ENCODE measurements at places on chromosomes 13 and 19.

- DNase-seq = no peak
Observed at GRCh38 chr19:50969413-50969760, at the start of gene KLK6. KLK6 (minus strand) TSS chr19:50969591; CDS start chr19:50968104, 1,487 bp downstream.

- no peak for DNase-seq
Observed at GRCh38 chr13:59088716-59089115, 1075.0 kb downstream of the DIAPH3 start.

DNA sequence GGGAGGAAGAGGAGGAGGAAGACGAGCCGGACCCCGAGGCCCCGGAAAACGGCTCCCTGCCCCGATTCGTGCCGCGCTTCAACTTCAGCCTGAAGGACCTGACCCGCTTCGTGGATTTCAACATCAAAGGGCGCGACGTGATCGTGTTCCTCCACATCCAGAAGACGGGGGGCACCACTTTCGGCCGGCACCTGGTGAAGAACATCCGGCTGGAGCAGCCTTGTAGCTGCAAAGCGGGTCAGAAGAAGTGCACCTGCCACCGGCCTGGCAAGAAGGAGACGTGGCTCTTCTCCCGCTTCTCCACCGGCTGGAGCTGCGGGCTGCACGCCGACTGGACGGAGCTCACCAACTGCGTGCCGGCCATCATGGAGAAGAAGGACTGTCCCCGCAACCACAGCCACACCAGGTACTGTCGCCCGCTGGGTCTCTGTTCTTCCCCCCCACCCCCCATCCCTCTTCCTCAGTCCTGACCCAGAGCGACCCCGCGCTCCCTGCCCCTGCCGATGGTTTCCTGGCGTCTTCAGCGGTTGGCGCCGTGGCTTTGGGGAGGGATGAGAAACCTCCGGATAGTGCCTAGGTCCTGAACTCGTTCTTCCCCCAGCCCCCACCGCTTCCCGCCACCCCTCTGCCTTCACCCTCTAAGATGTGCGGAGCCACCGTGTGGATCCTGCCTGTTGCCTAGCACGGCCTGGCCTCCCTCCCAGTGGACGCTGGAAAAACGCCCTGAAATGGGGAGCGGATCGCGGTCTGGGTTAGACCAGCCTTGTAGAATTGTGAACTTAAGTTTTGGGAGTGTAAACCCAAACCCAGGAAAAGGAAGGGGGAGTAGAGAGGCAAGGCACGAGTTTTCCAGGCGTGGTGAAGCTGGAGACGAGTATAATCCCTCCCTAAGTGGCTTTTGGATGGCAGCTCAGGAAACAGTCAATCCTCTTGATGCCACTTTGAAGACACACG lies 1.5 kb downstream of the HS6ST3 start:
- no peak for DNase-seq

DNA sequence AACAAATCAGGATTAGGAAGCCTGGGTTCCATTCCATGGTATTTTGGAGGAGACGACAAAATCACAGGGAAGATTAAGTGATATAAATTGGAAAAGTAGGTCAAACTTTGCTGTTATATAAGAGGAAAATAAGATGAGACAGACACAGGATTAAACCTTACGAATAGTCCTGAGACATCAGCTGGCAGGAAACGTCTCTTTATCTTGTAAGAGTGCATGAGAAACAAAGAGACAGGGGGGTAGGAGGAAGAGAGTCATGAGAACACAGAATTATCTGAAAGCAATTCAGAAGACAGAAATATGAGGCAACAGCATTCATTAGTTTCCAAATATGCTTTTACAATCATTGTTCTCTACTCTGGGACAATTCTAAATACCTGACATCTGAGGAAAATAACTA lies 310.6 kb upstream of the MIR17HG start:
- no peak for DNase-seq

DNA sequence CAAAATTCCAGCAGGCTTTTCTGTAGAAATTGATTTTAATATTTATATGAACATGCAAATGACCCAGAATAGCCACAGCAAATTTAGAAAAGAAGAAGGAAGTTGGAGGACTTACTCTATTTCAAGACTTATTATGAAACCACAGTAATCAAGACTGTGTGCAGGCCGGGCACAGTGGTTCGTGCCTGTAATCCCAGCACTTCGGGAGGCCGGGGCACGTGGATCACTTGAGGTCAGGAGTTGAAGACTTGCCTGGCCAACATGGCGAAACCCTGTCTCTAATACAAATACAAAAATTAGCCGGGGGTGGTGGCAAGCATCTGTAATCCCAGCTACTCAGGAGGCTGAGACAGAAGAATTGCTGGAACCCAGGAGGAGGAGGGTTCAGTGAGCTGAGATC lies 6.0 kb upstream of the FFAR2 start:
- DNase-seq = no peak

GRCh38 chr19:3743486-3743885 lies 18.0 kb downstream of the APBA3 start:
- no peak for DNase-seq

GRCh38 chr13:34038541-34039068 lies 220.7 kb downstream of the RFC3 start:
- DNase-seq = no peak

GRCh38 chr19:31135841-31136240 lies 213.4 kb downstream of the TSHZ3 start:
- DNase-seq = no peak

GRCh38 chr19:49985871-49986270 lies 24.9 kb upstream of the SIGLEC11 start:
- no peak for DNase-seq

GRCh38 chr19:43789029-43789428 lies 8.3 kb upstream of the KCNN4 start:
- no peak for DNase-seq

GRCh38 chr13:42728507-42729180 lies 52.7 kb upstream of the FAM216B start:
- no peak for DNase-seq

DNA sequence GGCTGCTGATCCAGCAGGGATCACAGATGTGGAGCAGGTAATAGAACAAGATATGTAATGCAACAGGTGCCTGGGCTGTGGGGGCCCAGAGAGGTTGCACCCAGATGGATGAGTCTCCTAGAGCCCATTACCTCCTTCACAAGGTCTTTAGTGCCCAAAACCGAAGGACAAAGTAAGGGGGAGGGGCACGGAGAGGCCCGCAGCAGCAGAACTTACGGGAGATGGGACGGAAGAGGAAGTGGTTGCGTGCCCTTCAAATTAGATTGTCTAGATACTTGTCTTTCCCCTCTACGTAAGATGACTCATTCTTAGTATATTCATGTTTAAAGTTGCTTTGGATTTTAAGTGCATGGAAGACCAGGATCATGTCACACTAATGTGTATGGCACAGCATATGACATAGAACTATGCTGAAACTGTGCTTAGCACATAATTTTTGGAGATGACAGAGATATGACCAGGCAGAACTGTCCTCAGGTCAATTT lies 5.7 kb upstream of the MRPS31 start:
- no peak for DNase-seq

DNA sequence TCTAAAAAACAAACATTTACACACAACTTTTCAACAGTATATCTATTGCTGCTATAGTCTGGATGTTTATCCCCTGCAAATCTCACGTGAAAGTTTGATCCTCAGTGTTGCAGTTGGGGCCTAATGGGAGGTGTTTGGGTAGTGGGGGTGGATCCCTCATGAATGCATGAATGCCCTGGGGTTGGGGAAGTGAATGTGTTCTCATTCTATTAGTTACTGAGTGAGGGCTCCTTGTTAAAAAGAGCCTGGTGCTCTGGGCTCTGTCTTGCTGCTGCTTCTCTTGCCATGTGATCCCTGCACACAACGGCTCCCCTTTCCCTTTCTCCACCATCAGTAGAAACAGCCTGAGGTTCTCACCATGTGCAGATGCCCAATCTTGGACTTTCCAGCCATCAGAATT lies 242.7 kb upstream of the HTR2A start:
- DNase-seq = no peak

- DNase-seq = no peak
Observed at GRCh38 chr19:47375694-47376588, 26.8 kb downstream of the DHX34 start.

DNA sequence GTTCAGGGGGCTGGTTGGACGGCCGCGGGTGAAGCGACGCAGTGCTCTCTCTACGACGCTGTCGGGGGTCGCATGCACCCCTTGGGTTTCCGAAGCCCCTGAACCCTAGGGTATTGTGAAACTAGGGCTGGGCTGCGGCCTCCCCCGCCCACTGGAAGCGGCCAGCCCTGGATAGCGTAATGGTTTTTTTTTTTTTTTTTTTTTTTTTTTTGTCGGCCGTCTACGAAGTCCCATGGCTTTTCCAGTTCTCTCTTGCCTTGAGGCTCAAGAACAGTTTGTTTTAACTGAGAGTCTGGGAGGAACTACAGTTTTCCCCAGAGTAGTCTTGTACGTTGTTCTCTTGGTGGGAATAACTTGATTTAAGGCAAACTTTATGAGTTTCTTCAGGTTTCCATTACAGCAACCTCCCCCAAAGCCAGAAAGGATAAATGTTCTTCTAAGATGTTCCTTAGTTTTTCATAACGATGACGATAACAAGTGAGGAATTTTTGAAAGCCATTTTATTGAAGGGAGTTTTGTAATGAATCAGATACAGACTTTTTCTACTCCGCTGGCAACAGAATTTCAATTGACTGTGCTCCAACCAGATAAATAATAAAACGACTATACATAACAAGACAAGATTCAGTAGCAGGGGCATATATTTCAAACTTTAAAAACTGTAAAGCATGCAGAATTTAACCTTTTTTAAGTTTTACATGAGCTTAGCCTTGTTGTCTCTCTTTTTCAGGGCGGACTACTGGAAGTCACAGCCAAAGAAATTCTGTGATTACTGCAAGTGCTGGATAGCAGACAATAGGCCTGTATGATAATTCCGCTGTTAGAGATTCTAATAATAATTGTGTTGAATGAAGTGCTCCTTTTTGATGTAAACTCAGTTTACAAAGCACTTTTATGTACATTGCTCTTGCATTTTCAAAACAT lies 867 bp downstream of the WBP4 start:
- no peak for DNase-seq

GRCh38 chr19:7900931-7901330 lies 2.7 kb upstream of the MAP2K7 start:
- DNase-seq = no peak

DNA sequence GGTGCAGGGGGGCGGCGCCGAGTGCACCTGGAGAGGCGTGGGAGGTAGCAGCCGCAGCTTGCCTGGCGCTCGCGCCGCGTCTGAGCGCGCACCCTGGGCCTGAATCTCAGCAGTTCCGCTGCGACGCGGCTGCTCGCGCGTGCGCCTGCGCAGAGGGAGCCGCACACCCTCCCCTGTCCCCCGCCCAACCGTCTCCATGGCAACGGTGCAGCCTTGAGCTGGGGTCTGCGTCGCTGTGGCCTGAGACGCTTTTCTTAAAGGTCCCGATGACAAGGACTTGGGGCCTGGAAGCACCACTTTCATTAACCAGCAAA lies at the start of gene PNMA8B:
PNMA8B (minus strand) TSS at position 82 of the 314 bp plus-strand sequence. CDS start 402 bp downstream, outside the sequence.
- no peak for DNase-seq

GRCh38 chr19:6970021-6970420 lies 51.2 kb downstream of the MBD3L2B start:
- no peak for DNase-seq

GRCh38 chr19:34348899-34349487 lies 16.0 kb upstream of the GPI start:
- no peak for DNase-seq

- no peak for DNase-seq
Observed at GRCh38 chr13:97648171-97648880, 214.4 kb downstream of the RAP2A start.

DNA sequence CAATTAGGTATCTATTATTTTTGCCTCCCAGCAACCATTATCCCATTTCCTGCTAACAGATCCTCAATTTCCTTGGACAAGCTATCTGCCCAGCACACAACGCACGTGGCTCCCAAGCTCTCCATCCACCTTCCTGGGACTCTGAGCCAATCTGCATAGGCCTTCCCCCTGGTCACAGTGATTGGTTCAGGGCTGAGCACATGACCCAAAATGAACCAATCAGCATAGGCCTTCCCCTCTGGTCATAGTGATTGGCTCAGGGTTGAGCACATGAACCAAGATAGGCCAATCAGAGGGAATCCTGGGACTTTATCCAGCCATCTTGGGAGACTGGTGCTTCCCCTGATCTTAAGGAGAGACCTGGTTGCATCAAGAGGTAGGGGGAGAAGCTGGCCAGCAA lies 5.8 kb downstream of the CPAMD8 start:
- DNase-seq = no peak

- no peak for DNase-seq
Observed at GRCh38 chr19:13149628-13150186, 468 bp downstream of the STX10 start.

- DNase-seq = no peak
Observed at GRCh38 chr13:114120591-114121011, 11.8 kb downstream of the RASA3 start.

DNA sequence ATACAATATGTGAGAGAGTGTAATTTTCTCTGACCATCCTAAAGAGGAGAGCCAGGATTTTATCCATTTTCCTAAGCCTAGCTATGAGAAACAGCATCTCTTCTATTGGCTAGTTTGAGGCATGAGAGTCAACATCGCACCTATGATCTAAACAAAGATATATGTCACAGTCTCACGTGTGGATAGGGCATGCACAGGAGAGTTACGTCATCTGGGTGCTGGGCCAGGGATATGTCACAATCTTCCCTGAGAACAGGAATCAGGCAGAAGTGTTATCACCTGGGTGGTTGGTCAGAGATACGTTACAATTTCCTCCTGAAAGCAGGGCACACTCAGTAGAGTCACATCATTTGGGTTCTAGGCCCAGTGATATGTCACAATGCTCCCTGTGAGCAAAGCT lies 53.9 kb upstream of the ZNF730 start:
- no peak for DNase-seq

- no peak for DNase-seq
Observed at GRCh38 chr19:48630296-48631063, 6.7 kb downstream of the DBP start.

DNA sequence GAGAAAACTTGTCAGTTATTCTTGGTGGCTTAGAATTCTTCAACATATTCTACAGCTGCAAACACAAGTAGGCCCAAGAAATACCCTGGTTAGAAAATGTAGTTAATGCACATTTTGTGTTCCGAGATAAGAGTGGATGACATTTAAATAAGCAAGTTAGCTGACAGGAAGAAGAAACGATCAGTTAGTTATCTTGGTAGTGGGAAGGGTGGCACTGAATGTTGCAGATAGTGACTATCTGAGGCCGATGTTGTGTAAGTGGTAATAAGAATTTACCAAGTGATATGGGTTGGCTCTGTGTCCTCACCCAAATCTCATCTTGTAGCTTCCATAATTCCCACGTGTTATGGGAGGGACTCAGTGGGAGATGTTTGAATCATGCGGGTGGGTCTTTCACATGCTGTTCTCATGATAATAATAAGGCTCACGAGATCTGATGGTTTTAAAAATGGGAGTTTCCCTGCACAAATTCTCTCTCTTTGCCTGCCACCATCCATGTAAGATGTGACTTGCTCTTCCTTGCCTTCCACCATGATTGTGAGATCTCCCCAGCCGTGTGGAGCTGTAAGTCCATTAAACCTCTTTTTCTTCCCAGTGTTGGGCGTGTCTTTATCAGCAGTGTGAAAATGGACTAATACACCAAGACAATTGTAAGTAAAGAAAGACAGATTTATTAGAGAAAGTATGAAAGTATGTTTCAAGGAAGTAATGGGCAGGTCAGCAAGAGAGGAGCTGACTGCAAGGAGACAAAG lies 10.9 kb upstream of the AKAP11 start:
- no peak for DNase-seq

Measured in GM18507 (cell line).